ENCODE measurements at places on chromosomes 7 and 10.

DNA sequence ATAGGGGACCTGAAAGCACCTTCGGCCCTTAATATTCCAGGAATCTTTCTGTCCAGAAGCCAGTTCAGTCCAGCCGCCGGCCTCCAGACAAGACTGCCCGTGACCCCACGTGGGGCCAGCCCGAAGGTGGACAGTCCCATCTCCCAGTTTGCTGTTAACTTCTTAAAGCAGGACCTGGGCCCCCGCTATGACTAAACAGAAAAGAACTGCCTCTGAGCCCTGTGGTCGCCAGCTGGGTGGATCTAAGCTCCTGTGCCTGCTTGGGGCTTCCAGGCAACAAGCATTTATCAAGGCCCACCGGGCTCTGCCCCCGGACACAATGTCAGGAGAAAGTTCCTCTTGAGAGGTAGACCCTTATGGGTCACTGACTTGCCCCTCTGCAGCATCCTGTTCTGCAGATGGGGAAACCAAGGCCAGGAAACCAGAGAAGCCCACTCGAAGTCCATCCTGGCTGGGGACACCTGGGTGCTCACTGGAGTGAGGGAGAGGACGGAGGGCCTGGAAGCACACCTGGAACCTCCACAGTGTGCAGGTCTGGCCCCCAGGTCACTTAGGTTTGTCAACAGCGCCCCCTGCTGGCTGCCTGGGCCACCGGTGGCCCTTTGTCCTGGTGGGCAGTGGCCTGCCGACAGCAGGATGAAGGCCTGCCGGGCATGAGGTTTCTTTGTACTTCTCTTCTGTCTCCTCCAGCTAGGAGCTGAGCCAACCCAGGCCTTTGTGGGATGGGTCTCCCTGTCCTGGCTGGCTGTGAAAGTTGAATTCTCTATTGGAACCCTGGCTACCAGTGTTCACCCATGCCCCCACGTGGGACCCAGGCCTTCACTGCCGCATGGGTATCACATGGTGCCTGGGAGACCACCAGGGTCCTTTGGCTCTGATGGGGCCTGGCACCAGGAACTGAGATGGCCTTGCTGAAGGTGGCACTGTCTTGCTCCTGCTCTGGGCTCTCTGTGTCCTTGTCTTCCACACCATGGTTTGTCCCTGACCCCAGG lies 128.0 kb downstream of the ZMIZ1 start:
- DNase-seq: peak; percentile 57

DNA sequence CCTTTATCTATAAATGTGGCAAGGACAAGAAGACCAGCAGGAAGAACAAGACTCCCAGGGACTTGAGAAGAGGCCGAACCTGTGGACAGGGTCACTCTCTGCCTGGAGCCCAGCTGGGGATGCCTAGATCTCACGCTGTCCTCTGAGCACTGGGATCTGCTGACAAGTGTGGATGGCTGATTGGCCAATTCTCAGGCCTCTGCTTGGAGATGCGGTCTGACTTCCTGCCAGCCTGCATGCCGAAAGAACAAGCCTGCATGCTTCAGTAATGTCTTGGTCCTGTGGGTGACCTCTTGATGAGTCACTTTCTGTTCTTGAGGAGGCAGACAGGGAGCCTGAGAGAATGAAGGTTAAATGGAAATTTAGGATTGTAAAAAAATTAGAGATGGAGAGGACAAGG lies 84.7 kb downstream of the TMEM178B start:
- DNase-seq: no peak

GRCh38 chr10:32204606-32205005 lies 142.4 kb downstream of the EPC1 start:
- DNase-seq: no peak

GRCh38 chr7:131225619-131226513 lies 101.8 kb upstream of the MKLN1 start:
- no peak for DNase-seq

- DNase-seq: no peak
Measured at GRCh38 chr10:49171326-49172060, 16.7 kb downstream of the TMEM273 start.

GRCh38 chr7:1811850-1812508 lies 141.9 kb downstream of the ELFN1 start:
- DNase-seq: no peak

GRCh38 chr10:30215623-30216022 lies 133.5 kb downstream of the MTPAP start:
- no peak for DNase-seq

All from activated T-helper 1 cell treated with Interleukin-2 at 50 U/mL for 16 hours (primary cell).